ENCODE measurements at places on chromosomes 7 and 10.

DNA sequence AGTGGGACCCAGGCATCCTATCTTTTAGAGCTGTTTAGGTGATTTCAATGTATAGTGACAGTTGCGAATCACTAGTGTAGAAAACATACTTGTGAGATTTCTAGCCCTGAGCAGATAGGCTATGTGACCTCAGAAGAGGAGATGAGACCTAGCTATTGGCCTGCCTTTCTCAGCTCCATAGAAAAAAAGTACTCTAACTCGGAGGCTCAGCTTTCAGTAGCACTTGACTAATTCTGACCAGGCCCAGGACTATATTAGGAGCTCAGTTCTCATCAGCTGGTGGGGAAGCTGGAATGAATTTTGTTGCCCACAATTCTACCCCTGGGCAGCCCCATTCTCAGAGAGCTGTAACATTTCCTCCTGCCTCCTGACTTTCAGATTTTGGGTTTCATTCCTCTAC, 179.9 kb upstream of the NAMPT start:
- DNase-seq = no peak

DNA sequence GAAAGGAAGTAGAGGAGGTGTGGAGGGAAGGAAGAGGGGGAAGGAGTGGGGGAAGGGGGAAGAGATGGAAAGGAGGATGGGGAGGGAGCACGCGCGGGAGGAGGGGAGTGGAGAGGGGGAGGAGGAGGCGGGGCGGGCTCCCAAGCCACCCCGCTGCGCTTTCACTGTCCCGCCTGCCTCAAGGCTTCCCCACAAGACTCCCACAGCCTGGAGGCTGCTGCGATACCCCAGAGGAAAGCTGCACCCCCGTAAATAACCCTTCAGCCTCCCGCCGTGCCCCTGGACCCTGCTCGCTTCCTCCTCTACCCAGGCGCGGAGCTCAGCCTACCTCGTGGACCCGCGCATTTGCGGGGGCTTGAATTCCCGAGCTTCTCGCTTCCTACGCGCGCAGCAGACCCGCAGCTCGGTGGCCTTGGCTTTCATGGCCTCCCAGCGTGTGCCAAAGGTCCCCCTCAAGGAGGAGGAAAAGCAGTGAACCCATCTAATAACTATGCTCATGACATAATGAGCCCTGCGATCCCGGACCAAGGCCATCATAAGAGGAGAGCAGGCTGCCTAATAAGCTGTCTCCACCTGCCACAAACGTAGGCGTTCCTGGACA, at the start of gene C10orf67:
TSS of gene C10orf67 (minus strand) at position 557 of the 601 bp plus-strand sequence. CDS start at position 534, 23 bp downstream.
- no peak for DNase-seq

DNA sequence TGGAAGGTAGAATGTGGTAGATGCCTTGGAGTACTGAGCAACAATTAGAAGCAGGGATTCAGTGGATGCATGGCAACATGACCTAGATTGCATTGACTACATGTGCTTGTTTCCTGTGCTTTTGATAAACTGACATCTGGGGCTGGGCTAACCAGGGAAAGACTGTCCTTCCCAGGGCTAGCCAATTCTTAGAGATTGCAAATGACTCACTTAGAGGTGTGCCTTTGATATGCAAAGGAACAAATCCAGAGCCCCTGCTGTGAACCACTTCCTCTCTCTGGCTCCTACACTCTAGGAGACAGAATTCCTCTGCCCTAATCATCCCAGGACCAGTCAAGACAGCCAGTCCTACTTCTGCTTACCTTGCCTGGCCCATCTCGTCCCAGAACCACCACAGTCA, 651.5 kb downstream of the LRMDA start:
- DNase-seq = no peak

GRCh38 chr10:86065711-86066251, 300.8 kb downstream of the GRID1 start:
- DNase-seq = no peak

GRCh38 chr10:18450298-18450697, 201.1 kb downstream of the NSUN6 start:
- no peak for DNase-seq

- no peak for DNase-seq
Observed at GRCh38 chr10:42475168-42476098, 162.9 kb downstream of the ZNF33B start.

GRCh38 chr10:131947631-131948347, 33.9 kb downstream of the BNIP3 start:
- no peak for DNase-seq

DNA sequence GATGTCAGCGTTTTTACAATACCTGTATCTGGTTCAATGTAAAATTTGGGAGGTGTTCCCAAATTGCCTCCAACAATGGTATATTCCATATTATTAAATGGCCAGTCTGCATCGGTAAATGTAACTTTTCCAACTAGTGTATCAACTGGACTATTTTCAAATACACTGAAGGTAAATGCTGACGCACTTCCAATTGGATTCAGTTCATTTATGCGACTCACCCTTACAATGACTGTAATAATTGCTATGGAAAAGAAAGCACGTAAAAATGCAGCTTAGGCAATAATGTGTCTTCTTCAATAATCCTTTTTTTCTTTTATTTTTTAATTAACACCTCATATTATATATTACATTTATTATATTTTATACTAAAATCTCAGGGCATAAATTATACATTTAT, 209.1 kb downstream of the HGF start:
- DNase-seq = no peak

- no peak for DNase-seq
Observed at GRCh38 chr7:112136271-112137008, 69.8 kb downstream of the DOCK4 start.

DNA sequence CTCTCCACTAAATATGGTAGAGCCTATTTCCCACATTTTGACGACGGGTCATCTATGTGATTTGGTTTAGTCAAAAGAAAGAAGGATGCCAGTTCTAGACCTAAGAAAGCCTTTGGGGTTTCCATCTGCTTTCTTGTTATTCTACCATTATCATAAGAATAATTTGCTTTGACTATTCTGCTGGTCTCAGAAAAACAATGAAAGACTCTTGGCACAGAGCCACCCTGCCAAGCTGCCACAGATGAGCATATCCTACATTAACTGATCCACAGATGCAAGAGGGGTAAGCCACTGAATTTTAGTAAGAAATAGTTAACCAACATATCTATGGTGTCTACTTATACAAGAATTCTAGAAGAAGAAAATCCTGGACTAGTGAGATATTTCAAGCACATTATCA, 158.6 kb upstream of the MAGI2 start:
- no peak for DNase-seq

DNA sequence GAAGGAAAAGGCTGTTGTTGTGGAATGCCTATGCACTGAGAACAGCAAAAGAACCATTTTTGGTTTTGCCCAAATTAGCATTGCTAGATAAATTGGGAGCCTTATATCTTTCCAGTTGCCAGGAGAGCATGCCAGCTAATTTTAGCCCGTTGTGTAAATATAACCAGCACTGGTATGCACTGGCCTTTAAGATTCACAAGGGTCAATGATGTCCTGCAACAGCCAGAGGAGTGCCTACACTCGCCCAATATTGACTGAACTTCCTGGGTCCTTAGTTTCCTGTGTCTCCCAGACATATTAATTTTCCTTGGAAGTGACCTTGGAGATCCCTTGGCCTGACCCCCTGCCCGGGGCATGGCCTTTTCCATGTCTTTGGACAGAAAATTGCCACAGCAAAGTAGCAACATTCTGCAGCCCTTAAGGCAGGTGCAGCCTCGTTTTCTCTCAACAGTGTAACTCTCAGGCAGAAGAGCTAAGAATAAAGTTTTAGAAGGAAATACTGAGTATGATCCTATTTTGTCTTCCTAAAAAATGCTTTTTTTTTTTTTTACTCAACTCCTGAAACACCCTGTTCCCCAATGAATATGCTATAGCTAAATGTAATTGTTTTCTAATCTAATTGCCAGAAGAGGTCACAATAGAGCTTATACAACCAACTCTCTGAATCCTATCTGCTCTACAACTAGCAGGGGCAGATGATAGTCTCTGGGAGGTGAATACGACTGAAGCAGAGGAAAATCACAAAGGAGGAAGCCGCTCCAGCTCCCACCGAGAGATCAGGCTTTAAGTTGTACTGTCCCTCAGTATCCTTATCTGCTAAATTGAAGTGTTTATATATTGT, 131.9 kb upstream of the PCGF5 start:
- no peak for DNase-seq

- DNase-seq = no peak
Observed at GRCh38 chr10:129792141-129792540, 171.9 kb downstream of the EBF3 start.

GRCh38 chr10:70403483-70404035, 386 bp upstream of the EIF4EBP2 start:
- no peak for DNase-seq

DNA sequence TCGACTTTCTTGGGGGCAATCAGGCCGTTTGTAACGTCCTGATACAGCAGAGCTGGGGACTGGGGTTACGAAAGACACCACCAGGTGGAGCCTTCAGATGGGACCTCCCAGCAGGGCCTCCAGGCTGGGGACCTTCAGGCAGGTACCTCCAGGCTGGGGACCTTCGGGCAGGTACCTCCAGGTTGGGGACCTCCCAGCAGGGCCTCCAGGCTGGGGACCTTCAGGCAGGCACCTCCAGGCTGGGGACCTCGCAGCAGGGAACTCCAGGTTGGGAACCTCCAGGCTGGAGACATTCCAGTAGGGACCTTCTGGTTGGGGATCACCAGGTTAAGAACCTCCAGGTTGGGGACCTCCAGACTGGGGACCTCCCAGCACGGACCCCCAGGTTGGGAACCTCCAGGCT, 23.5 kb upstream of the GPR146 start:
- DNase-seq = no peak

- no peak for DNase-seq
Observed at GRCh38 chr10:132706701-132707100, 79.2 kb downstream of the NKX6-2 start.

- no peak for DNase-seq
Observed at GRCh38 chr7:10977113-10977512, 3.4 kb downstream of the PHF14 start.

- no peak for DNase-seq
Observed at GRCh38 chr7:99252166-99252895, 20.3 kb upstream of the MYH16 start.

- DNase-seq = peak; percentile 15
Observed at GRCh38 chr10:91796331-91797047, 1.7 kb upstream of the TNKS2 start.

DNA sequence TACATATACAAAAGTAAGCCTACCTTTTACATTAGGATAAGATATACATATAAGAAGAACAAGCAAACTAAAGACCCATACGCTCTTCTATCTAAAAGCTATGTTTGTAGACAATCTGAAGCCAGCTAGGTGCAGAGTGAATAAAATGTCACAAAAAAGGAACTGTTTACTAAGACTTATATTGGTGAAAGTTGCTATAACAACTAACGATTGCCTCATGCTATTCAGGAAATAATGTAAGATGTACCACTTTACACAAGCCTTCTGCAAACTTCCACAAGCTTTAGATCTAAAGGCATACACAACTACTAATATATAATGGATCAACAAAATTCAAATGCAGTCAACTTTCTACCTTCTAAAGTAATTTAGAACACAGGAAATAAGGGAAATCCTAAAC, 175.1 kb downstream of the SRPK2 start:
- no peak for DNase-seq

DNA sequence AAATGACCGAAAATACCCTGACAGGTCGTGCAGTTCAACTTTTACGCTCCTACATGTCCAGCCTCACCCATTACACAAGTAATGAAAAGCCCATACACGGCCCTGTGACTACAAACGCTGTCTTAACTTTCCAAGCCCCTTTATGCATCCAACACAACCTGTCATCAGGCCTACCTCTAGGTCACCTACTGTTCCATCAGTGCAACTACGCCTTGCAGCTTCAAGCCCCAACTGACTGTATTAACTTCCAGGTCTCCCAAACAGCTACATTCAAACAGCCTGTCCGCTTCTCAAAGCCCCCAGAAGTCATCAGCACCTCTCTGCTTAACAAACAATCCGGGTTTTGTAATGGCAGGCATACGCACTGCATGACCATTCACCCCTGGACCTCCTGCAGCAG, 19.2 kb downstream of the ZNF107 start:
- no peak for DNase-seq

GRCh38 chr7:255721-256361, 34.1 kb upstream of the FOXL3 start:
- no peak for DNase-seq

DNA sequence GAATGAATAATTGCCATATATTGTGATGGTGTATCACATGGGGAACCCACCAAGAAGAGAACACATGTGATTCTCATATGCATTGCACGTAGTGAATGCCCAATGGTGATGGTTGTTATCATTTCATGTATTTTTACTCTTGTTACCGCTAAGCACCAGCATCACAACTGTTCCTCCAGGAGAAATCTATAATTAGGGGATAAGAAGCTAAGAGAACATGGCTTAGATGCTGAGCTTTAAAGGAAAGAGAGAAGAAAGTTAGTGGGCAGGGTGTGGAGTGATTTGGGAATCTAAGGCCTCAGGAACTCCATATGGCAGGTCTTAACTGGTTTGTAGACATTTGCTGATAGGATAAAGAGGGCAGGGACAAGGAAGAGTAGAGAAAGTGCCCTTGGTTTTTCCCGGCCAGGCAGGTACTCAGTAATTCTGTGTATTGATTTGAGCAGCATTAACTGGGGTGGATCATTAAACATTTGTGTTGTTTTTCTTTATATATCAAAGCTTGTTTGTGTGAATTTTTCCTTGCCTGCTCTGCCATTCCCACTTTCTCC, 145.9 kb downstream of the LRRC4 start:
- no peak for DNase-seq

DNA sequence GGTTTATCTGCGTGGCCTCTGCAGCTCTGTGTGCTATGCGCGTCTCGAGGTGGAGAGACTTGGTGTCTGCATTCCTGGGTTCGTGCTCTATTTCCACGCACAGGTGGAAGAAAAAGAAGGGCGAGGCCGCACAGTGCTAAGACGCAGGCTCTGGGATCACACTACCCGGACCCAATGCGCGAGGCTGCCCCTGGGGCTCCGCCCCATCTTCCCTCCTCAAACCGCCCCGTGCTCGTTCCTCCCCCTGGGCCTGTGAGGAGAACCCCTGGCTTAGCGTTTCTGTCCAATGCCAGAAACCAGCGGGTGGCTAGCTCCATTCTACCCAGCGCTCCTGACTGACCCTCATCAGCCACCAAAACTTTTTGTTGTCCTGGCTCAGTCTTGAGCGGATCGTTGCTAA, 143.1 kb downstream of the DYNC2I1 start:
- no peak for DNase-seq

GRCh38 chr7:107027208-107027607, 17.3 kb upstream of the PRKAR2B start:
- no peak for DNase-seq
